ENCODE measurements at places on chromosomes 1 and 21.

GRCh38 chr1:20417581-20417980 lies 68.4 kb downstream of the CAMK2N1 start:
- no peak for DNase-seq

DNA sequence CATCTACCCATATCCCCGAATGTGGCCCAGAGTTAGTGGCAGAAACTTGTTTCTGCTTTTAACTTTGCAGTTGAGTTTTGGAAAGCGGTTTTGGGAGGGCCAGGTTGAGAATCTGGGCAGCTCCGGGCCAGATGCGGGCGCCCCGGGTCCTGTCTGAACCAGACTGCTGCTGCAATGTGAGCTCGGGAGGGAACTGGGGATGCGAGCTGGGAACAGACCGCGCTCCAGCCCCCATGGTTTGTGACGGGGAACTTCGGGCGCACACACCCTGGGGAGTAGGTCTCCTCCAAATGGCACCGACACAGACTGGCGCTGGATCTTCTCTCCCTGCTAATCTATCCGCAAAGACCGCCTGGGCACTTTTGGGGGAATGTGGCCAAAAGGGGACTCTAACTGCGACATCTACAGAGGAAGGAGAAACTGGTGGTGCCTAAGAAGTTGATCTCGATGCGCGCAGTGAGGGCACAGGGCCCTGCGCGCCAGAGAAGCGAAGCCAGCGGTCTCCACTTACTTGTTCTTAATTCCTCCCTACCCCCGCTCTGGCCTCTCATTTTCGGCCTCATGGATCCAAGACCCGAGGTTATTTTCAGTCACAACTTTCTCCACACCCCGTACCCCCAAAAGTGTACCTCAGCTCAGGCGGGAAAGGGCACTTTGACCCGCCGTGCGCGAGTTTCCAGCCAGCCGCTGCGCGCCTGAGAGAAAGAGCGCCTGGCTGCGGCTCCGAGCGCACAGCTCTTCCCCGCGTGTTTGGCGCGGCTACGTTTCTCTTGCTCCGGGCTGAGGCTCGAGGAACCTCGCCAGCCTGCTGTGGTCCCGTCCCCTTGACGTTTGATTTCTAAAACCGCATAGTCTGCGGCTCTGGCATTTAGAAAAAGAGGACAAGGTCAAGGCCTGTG lies 411.0 kb upstream of the ESRRG start:
- DNase-seq, result no peak

DNA sequence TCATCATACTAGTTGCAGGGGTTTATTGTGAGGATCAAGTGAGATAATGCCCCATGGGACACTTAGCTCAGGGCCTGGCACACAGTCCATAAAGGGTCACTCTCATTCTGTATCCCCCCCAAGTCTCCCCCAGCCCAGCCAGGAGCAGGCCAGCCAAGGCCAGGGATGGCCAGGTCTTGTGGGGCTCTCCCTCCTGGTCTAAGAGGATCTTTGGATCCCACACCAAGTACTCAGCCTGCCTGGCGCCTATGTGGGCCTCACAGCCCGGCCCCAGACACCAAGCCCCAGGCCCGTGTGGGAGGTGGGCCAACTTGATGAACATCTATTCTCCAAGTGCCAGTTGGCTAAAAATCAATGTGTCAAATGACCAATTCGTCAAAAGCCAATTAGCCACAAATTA lies 117.8 kb downstream of the GLIS1 start:
- no peak for DNase-seq

DNA sequence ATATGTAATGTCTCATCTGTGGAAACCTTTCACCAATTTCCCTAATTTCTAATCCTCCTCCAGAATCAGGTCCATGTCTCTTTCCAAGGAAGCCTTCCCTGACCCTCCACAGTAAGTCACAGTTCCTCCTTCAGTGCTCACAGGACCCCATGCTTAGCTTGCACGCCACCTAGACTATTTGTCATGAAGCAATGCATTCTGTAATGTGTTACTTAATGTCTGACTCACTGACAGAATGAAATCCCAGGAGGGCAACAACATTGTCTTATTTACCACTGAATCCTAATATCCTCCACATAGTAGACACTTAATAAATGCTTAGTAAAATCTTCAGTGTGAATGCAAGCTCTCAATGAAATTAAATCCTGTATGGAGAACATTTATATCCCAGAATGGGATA lies 245.9 kb upstream of the PLD5 start:
- no peak for DNase-seq

- no peak for DNase-seq
Observed at GRCh38 chr1:236861560-236862218, 66.6 kb downstream of the MTR start.

GRCh38 chr1:71351438-71351837 lies 270.6 kb upstream of the ZRANB2 start:
- DNase-seq, result no peak

GRCh38 chr1:199799116-199799515 lies 228.4 kb upstream of the NR5A2 start:
- DNase-seq, result no peak

DNA sequence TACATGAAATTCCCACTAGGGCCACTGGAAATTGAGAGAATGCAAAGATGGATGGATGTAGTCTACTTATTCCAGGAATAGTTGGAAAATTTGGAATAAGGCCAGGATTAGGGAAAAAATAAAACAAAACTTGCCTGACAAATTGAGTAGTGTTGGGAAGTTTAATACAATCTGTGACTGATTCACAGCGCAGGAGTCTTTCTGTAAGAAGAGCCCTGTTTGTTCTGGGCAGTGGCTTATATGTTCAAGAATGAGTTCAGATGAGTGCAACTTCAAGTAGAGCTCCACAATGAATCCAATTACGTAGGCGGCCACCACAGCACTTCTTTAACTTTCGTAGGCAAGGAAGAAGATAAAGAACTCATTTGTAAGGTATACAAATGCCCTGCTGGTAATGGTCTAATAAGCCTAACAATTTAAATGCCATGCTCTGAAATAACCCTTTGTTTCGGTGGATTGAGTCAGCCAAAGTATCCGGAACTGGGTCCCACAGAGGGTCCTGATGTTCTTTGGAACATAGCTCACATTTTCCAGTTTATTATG lies 47.1 kb upstream of the KCNE1 start:
- no peak for DNase-seq

DNA sequence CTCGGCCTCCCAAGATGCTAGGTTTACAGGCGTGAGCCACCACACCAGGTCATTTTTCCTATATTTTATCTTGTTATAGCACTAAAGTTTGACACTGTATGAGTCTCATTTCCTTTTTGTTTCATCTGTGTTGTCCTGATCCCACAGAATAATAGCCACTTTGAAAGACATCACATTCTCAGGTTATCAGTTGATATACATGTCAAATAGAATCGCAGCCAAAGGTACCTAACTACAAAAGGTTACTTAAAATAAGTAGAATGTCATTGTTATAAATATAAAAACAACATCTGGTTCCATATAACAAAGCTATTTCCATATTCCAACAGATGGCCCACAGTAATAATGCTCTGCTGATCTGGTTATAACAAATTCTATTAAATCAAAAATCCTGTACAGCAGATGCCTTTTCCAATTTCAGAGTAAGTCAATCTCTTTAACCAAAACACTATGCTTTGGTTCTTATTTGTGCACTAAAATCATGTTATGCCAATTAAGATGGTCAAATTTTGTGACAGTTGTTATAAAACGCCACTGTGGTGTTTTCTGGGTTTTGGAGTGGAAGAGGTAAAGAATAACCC lies 6.0 kb downstream of the FOXJ3 start:
- no peak for DNase-seq

GRCh38 chr1:3156936-3157335 lies 87.9 kb downstream of the PRDM16 start:
- DNase-seq, result no peak

DNA sequence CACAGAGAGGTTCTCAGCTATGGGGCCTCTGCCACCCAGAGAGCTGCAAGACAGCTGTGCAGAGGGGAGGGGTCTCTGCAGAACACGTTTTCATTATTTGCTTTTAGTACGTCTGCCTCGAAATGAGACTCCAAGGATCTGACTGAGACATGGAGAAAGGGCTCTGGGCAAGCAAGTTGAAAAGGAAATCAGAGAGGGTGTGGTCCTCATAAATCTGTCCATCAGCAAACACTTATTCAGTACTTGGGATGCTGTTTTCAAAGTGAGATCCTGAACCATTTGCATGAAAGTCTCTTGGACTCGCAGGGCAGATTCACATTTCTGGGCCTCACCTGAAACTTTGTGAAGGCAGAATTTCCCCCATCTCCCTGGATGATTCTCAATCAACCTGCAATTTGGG lies 197.4 kb upstream of the GALNT2 start:
- no peak for DNase-seq

DNA sequence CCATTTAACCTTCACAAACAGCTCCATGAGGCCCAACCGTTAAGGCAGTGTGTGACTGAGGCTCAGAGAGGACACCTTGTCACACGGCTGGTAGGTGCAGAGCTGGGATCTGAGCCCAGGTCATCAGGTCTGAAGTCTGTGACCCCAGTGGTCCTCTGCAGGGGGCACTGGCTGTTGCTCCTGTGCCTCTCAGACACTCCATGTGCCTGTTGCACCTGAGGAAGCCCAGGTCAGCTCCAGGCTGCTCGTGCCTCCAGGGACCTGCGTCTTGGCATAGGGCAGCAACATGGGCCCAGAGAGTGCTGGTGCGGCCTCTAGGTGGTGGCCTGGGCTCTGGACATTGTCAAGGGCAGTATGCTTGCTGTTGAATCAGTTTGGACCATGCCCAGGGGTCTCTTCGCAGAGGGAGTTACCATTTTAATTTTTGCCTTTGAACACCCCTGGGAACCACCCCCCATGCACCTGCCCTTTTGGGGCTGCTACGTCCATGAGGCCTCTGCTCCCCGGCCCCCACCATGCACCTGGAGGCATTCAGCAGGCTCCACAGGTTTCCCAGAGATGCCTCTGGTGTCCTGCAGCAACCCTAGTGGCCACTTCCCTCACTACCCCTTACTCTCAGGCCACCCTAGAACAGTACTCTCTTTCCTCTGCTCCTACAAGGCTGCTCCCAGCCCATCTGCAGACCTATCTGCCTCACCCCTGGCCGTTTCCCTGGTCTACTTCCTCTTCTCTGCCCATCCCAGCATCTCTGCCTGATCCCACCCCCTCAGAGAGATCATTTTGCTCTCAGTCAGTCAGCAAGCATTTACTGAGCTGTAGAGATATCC lies 25.2 kb upstream of the EPS8L3 start:
- no peak for DNase-seq

- DNase-seq, result no peak
Observed at GRCh38 chr21:27261676-27262075, 294.8 kb upstream of the ADAMTS5 start.

GRCh38 chr1:16628361-16629111 lies 15.2 kb upstream of the NBPF1 start:
- DNase-seq, result no peak

DNA sequence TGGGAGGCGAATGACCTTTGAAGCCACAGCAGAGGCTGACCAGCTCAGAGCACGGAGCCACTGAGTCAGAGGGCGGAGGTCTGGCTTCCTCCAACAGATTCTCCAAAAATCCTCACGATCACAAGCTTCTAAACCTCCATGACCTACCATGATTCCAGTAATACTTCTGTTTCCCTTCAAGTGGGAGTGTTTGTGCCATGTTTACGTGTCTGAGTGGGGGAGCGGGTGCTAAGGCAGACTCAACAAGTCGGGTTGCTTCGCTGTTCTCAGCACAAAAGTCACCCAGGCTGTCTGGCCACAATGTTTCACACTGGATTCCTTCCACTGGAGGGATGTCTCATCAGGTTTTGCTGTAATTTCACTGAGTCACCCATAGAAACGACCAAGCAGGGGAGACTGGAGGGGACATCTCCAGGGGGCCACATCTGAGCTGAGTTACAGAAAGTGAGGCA lies 86.2 kb downstream of the SLC66A1 start:
- DNase-seq, result peak; percentile 37
